ENCODE measurements at places on chromosomes 5 and 9.

DNA sequence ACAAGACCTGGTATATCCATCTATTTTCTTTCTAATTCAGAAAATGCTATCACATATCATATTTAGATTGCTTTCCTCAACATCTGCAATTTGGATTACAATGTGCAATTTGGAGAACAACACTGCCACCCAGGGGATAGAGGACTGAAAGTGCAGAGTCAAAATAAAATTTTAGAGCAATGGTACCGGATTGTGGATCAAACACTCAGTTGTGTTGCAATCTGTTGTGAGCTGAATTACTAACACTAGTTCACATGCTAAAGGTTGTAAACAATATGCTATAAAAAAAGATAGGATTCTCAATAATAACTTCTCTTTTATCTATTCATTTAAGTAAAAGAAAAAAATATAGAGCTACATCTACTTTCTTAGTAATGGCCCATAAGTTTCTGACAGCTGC, 11.9 kb upstream of the SRFBP1 start:
- DNase-seq: no peak

GRCh38 chr5:141491323-141492167, 2.7 kb downstream of the PCDHGC5 start:
- DNase-seq: no peak

DNA sequence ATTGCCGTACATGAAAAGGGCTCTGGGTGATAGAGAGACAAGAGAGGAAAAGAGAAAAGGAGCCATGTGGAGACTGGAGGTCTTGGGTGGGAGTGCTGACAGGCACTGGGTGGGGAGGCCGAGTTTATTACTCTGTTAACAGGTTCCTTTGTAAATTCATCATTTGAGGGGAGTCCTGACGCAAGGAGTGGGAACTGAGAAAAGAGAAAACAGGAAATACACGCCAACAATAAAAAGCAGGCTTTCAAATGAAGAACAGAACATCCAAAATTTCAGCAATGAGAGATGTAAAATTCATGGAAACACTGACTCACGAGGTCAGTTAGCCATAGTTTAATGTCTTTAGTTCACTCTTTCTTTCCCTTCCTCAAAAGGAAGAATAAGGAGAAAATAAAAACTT, 342.8 kb downstream of the TMEM167A start:
- DNase-seq: no peak

DNA sequence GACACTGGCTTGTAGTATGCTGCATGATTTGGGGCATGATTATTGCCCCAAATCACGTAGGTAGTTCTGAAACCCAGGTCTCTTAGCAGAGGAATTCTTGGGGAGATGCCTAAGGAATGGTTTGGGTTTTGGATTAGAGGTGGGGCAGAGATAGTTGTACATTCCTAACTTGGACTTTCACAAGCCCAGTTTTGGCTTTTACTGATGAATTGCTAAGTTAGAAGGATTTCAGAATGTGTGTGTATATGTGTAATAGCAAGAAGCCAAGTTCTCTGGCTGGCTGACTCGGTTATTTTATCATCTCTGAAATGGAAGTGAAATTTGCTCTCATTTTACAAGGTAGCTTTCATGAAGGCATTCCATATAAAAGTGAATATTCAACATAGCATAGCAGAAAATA, 23.8 kb upstream of the ZNF131 start:
- no peak for DNase-seq

- DNase-seq: no peak
Observed at GRCh38 chr9:126149661-126150060, 177.0 kb upstream of the MVB12B start.

DNA sequence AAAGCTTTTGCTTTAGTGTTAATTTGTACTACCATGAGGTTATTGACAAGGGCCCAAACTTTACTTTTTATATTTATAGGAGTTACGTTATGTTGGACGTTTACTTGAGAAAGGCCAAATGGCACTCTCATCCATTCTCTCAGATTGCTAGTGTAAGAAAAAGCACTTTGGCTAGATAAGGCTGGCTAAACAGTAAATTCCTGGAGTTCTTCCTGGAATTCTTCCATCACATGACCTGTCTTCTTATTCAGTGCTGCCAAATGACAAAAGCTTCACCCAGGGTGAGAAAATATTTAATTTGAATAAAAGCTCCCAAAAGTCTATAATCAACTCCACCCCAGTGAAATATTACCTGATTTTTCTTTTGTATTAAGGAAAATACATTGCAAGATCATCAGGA, 1568.9 kb upstream of the ACO1 start:
- no peak for DNase-seq

DNA sequence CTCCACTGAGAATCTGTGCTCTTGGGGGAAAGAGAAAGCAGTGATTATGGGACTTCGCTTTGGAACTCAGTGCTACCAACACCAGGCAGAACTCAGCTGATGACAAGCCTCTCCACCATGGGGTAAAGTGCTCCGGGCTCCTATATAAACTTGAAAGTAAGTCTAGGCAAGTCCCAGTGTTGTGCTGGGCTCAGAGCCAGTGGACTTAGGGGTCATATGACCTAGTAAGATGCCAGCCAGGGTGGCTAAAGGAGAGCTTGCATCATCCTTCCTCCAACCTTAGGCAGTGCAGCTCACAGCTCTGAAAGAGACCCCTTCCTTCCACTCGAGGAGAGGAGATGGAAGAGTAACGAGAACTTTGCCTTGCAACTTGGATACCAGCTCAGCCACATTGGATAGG, 35.1 kb upstream of the FREM1 start:
- DNase-seq: no peak
